ENCODE measurements at places on chromosomes 13 and 19.

DNA sequence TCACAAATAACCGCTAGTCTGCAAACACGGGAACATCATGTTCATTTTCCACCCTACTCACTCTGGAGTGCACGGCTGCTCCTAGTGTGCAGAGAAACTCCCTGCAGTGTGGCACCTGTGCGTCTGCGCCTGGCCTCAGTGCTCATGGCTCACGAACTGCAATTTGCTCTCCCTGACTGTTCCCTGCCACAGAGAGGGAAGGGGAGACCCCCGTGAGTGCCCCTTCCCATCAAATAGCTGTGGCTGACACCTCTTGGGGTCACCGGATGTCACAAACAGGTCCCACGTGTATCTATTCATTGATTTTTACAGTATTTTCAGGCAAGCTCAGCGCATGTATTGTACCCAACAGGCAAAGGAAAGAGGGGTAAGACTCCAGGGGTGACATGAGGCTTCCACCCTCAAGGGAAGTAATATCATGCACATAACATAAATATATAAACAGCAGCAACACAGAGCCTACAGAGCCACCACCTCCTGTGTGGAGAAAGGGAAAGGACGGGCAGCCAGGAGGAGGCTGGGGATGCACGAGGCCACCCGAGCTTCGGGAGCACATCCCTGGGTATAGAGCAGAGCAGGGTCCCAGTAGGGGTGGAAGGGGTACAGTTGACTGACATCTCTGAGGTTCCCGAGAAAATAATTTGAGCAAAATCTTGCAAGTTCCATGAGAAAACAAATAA lies 140.3 kb upstream of the SOX1 start:
- DNase-seq = no peak

- DNase-seq = no peak
Measured at GRCh38 chr13:23391752-23392151, 41.8 kb downstream of the SACS start.

- DNase-seq = no peak
Measured at GRCh38 chr19:12093777-12094176, 29.2 kb downstream of the ZNF844 start.

- no peak for DNase-seq
Measured at GRCh38 chr19:45821103-45821521, 6.0 kb upstream of the RSPH6A start.

DNA sequence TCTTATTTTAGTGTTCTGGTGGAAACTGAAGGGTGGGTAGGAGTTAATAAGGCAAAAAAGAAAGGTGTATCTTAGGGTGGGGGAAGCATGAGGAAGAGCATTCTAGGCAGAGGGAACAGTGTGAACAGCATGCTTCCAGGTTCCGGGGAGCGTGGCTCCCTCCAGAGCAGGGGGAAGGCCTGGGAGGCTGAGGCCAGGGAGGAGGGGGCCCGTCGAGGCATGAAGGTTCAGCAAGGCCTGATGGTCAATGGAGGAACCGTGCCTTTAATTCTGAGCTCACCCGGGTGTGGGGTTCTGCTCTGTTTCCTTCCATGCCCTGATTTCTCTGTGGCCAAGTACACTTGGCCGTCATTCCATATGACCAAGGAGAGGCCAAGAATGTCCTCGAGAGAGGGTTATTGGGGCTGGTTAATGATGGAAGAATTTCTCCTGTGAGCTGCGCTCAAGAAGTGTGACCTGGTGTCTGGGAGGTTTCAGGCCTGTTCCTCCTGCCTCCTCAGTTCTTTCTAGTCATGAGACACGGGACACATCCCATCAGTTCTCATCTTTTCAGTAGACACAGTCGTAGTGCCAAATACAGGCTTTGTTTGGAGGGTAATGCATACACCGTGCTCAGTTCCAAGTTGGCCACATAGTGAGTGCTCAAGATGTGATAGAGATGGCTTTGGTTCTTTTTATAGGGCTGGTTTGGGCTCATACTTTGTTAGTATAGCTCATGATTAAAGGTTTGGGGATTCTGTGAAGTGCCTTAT lies 73.6 kb downstream of the SIPA1L3 start:
- no peak for DNase-seq

- DNase-seq = no peak
Measured at GRCh38 chr19:17370026-17370587, 7.0 kb downstream of the PLVAP start.

DNA sequence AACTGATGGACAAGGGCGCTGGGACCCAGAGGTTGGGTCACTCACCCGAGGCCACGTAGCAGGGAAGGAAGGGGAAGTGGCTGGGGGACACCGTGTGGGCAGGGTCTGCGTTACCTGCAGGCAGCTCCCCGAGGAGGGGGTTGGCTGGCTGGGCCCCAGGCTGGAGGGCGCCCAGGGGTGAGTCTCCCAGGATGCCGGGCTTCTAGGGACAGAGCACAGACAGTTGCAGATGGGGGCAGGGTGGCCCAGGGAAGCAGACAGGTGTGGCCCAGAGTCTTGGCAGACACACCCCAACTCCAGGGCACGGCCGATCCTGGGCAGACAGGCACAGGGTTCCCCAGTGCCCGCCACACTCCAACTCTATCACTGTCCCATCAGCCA lies 5.6 kb upstream of the FDX2 start:
- no peak for DNase-seq

GRCh38 chr13:19984430-19985218 lies 26.1 kb downstream of the ZMYM2 start:
- DNase-seq = peak; percentile 43

DNA sequence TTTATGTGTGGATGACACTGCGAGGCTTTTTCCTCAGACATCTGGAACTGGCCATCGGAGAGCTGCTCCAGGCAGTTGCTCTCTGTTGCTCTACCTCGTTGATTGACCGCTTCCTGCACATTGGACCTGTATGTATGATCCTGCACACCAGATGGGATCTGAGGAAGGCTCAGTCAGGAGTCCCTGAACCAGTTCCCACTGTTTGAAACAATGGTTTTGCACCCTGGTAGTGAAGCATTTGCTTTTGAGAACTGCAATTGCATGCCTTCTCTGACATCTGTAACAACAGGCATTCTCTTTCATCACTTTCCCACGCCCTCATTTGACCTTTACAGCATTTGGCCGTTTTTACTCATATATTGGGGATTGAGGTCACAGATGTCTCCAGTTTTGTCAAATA lies 61.1 kb upstream of the NPAS1 start:
- no peak for DNase-seq

GRCh38 chr19:54162241-54162805 lies 2.8 kb upstream of the LENG1 start:
- DNase-seq = peak; percentile 33

Data from Jurkat, Clone E6-1 (cell line).